ENCODE measurements at places on chromosomes 12 and 14.

DNA sequence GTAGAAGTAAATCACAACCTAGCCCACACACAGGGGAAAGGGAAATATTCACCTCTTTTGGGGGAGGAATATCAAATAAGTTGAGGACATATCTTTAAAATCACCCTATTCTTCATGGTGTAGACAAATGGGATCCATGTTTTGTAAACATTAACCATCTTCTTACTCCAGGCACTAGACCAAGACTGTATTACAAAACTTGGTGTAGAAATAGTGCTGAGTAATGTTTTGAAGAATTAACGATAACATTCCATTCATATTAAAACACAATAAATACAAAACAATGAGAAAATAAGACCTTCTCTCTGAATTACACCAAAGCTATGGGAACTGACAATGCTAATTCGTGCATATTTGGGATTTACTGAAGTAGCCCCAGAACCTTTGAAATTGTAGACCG is 633.6 kb downstream of the BCL11B start:
- DNase-seq, result no peak

DNA sequence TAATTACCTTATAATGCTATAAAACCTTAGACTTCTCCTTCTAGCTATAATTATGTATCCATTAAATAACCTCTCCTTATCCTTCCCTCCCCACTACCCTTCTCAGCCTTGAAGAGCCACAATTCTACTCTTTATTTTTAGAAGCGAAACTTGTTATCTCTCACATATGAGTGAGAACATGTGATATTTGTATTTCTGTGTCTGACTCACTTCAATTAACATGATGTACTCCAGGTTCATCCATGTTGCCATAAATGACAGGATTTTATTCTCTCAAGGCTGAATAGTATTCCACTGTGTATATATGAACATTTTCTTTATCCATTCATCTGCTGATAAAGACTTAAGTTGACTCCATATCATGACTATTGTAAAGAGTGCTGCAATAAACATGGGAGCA is 485.6 kb downstream of the FLRT2 start:
- no peak for DNase-seq

GRCh38 chr14:78997811-78998210 is 827.6 kb downstream of the NRXN3 start:
- no peak for DNase-seq

GRCh38 chr12:111842556-111843396 is 748 bp downstream of the MAPKAPK5 start:
- no peak for DNase-seq

GRCh38 chr12:50567926-50568325 is 63.1 kb downstream of the DIP2B start:
- DNase-seq, result no peak

- DNase-seq, result no peak
These were observed 56.7 kb downstream of the SRGAP1 start for GRCh38 chr12:63900922-63901793.

DNA sequence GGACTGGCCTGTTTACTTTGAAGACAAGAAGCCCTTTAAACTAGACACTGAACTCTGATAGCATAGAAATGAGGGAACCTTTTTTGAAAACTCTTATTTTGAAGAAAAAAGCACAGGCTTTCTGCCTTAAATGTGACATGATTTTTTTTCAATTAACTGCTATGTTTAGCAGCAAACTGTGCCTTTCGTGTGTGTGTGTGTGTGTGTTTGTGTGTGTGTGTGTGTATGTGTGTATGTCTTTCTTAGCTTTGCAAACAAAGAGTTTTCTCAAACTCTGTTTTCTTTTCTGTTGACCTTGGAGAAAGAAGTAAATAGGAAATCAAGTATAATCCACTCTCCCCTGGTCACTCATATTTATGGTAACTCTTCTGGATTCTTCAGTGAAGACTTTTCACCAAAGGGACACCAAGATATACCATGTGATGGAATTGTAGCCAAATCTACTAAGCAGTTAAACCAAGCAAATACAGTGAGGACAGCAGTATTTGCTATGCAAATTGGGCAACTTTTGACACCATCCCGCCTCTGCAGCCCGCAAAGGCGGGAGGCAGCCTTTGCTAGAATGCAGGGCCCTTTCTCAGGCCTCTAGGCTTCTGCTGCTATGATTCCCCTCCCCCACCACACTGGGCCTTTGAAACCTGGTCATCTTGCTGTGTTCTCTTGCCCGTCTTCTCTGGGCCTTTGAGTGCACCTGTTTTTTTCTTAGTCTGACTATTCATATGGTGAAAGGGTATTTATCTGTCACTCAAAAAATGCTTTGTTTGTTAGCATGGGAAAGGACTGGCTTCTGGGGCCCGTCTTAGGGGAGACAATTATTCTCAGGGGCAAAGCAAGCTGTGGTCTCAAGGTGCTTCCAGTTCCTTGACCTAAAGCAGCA is 107.9 kb downstream of the MYRFL start:
- no peak for DNase-seq

DNA sequence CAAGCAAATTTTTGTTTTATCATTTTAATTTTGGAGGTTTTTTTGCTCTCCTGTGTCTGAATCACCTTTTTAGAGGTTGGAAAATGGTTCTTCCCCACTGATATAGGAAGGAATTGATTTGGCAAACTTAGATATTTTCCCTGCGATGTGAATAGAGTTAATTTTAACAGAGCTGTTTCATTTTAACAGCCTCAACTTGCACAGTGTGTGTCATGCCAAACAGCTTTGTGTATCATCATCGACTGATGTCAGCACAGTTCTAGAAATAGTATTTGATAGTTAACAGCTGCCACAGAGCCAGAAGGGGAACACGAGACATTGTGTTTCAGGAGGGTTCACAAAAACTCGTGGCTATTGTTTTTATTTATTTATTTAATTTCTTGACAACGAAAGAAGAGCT is 243.1 kb upstream of the FOXN3 start:
- no peak for DNase-seq

DNA sequence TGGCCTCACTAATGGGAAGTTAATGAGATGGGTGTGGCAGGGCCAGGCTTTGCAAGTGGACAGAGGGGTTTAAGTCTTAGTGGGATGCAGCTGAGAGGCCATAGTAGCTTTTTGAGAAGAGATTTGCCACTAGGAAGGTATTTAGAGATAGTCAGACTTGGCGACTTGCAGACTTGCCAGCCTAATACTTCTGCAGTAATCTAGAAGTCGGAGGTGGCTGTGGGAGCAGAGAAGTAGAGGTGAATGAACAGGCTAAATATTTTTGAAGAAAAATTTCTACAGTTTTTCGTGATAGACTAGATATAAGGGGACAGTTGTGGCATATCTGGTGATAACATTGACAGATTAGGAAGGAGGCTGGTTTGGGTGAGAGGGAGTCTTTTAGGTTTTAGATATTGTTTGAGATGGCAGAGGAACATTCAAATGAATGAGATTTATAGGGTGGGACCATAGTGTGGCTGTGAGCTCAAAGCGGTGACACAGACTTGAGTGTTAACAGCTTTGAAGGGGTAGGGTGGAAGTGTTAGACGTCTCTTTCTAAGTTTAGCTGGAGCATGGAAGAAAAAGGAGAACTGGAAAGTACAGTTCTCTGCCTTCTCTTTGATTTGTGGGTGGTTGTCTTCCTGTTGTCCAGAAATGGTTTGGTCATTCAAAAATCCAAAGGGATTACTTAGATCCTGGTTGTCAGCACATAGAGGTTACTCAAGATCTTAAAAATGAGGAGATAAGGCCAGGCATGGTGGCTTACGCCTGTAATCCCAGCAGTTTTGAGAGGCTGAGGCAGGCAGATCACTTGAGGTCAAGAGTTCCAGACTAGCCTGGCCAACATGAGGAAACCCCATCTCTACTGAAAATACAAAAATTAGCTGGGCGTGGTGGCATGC is 44.9 kb downstream of the MAPKAPK5 start:
- DNase-seq, result no peak

GRCh38 chr12:68069275-68069674 is 80.0 kb downstream of the IFNG-AS1 start:
- DNase-seq, result no peak

DNA sequence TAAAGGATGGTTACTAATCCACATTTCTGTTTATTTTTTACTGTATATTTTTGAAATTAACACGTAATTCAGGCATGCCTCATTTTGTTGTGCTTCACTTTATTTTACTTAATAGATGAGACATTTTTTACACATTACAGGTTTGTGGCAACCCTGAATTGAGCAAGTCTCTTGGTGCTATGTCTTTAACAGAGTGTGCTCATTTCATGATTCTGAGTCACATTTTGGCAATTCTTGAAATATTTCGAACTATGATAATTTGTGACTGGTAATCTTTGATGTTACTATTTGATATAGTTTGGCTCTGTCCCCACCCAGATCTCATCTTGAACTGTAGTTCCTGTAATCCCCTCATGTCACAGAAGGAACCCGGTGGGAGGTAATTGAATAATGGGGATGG is 1120.5 kb upstream of the FLRT2 start:
- DNase-seq, result no peak

DNA sequence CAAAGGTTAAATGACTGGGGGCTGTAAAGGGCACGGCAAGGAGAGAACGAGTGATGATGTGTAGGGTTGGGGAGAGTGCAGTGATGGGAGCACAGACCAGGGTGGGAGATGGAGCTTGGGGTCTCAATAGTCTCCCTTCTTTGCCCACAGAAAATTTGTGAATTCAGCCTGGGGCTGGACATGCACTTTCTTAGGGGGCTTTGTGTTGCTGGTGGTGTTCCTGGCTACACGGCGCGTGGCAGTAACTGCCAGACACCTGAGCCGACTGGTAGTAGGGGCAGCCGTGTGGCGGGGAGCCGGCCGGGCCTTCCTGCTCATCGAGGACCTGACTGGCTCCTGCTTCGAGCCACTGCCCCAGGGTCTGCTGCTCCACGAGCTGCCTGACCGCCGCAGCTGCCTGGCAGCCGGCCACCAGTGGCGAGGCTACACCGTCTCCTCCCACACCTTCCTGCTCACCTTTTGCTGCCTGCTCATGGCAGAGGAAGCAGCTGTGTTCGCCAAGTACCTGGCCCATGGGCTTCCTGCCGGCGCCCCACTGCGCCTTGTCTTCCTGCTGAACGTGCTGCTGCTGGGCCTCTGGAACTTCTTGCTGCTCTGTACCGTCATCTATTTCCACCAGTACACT is 1.7 kb downstream of the FITM1 start:
- no peak for DNase-seq

DNA sequence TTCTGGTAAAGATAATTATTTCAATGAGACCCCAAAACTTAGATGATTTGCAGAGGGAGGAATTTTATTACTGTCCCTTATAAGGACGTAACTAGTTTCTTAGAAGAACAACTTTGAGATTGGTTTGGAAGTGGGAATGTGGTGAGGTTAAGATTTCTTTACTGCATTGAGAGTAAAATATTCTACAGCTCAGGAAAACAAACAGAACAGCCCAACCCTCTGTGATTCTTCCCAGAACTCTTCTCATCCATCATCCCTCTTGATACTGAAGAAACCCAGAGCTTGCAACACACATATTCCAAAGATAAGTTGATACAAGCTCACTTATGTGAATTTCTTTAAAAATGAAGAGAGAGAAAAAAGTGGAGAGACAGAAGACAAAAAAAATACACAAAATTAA is 234.2 kb downstream of the CRADD start:
- DNase-seq, result no peak

DNA sequence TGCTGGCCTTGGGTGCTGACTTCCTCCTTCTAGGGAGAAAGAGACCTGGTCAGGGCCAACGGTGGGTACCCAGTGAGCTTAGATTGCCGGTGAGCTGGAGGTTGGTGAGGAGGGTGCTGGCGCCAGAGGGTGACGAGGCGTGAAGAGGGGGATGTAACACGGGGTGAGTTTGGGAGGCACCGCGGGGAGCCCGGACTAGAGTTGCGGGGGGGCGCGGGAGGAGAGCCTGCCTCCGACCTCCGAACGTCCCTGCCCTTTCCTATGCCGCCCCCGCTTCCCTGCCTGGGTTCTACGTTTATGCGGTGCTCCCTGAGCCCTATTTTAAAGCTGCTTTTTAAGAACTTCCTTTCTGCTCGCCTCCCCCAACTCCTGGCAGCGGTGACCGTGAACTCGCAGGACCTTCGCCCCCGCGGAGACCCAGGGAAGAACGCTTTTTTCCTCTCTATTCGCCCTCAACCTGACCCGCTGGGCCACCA is 18.6 kb downstream of the OR6S1 start:
- DNase-seq, result no peak

- no peak for DNase-seq
These were observed 3.7 kb downstream of the DHRS7 start for GRCh38 chr14:60161196-60162107.

DNA sequence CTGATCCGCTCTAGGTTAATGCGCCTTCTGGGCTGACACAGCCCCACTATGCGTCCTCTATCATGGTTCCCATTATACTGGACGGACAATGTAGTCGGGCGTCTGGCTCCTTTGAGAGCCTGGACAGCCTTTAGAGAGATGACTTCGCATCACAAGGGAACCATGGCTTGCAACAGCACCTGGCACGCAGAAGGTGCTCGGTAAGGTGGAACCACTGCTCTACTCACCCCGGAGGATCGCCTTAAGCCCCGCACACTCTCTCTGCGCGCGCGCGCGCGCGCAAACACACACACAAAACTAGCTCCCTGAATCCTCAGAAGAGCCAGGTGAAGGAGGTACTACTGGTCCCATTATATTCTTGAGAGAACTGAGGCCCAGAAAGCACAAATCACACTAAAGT is 7.1 kb downstream of the MAP3K12 start:
- DNase-seq, result no peak

DNA sequence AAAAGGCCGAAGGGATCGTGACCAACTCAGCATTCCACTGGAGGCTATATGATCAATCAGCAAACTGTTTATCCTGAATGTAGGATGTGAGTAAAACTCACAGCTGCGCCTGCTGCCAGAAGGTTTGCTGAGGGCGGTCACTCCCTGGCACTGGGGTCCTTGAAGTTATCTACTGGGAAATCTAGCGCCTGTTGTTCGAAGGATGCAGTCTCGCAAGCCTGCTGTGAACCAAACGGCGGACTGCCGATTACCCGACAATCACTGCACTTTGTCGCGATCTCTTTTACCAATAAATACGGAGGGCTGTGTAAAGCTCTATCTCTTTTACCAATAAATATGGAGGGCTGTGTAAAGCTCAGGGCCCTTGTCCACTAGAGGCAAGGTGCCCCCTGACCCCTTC is 12.9 kb downstream of the DDX51 start:
- DNase-seq, result no peak

Measured in HCT116 (cell line).